COR-L47 (cell line): ENCODE measurements at places on chromosomes 16 and 17.
A peak's percentile ranks its signal among the peaks of the same experiment; 100 is the strongest.

DNA sequence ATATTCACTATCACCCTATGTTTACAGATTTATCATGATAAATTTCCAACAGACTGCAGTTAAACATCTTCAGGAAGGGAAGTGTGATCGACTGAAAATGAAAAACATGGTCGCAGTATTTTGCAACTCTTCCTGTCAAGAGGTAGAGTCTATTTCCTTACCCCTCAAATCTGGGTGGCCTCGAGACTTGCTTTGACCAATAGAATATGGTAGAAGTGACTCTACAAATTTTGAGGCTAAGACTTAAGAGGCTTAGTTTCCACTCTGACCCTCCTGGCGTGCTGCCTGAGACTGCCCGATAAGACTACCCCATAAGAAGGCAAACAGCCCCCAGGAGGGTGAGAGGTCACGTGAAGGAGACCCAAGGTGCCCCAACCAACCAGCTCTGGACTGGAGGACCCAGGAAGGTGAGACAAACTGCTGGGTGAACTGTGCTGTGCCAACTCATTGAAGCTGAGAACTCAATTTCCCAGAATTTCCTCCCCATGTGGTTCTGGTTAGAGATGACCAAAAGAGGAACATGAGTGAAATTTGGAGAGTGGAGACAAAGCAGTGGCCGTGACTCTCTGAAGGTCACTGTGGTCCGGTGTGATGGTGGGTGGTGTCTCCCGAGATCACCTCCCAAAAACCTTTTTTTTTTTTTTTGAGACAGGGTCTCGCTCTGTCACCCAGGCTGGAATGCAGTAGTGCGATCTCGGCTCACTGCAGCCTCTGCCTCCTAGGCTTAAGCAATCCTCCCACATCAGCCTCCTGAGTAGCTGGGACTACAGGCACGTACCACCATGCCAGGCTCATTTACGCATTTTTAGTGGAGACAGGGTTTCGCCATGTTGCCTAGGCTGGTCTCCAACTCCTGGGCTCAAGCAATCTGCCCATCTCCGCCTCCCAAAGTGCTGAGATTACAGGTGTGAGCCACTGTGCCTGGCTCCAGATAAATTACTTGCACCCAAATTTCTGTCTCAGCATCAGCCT is 38.2 kb upstream of the LITAF start:
- DNase-seq, result no peak

GRCh38 chr17:17682293-17682736 is 1.1 kb downstream of the RAI1 start:
- no peak for DNase-seq

- no peak for DNase-seq
Measured at GRCh38 chr17:32382526-32383223, 32.7 kb downstream of the ZNF207 start.

DNA sequence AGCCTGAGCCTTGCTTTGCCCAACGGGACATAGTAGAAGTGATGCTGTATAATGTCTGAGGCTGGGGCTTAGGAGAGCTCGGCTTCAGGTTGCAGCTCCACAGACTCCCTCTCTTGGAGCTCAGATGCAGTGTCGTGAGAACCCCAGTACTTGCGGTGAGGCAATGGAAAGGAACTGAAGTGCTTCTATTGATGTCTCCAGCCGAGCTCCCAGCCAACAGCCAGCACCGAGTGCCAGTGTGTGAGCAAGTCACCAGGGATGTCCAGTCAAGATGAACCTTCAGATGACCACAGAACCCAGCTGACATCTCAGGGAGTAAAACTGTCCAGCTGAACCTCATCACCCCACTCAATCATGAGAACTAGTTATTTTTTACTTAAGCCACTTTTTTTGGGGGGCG is 268.1 kb downstream of the IRF8 start:
- no peak for DNase-seq

- DNase-seq, result no peak
Measured at GRCh38 chr16:14500791-14501190, 129.3 kb downstream of the PARN start.

DNA sequence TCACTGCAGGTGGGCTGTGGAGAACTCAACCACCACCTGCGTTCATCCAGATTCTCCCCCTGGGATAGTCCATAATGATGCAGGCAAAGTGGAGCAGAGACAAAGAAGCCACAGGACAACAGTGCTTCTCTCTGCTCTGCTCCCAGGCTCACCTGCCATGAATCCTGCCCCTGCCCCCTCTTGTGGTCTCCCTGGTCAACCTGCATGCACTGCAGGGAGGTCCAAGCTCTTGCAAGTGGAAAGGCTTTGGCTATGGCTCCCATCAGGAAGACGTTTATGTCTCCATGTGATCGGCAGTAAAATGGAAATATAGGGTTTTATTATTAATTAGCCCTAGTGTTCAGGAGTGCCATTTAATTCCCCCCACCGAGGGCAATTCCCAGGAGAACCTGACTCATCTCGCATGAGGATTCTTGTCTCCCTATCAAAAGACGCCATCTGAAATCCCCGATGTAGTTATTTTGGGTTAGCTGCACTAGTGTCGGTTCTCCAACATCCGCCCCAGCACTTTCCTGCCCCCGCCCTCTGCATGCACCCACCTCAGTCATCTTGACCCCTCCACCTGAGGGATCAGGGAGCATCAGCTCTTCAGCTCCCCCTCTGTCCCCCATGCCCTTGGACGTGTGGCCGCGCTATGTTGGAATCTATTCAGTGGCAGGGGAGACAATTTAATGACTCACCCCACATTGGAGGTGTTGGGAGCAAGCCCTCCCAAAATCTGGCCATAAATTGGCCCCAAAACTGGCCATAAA is 91.8 kb downstream of the KCNJ12 start:
- DNase-seq, result no peak

DNA sequence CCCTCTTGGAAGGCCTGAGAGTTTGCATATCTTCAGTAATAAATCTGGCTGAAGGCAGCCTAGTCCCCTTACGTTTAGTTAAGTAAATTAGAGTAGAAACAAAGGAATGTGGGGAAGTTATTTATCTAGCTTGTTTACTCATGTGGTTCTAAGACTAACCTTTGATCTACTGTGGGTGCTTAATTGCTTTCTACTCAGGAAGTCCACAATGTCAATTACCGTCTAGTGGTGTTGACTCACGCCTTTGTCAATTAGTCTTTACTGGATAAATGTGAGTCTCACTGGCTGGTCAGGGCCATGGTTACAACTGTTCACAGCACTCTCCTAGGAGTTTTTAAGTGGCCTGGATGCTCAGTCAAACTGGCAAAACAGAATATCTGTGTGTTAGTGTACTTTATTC is 2338.4 kb downstream of the TP53TG3F start:
- no peak for DNase-seq

DNA sequence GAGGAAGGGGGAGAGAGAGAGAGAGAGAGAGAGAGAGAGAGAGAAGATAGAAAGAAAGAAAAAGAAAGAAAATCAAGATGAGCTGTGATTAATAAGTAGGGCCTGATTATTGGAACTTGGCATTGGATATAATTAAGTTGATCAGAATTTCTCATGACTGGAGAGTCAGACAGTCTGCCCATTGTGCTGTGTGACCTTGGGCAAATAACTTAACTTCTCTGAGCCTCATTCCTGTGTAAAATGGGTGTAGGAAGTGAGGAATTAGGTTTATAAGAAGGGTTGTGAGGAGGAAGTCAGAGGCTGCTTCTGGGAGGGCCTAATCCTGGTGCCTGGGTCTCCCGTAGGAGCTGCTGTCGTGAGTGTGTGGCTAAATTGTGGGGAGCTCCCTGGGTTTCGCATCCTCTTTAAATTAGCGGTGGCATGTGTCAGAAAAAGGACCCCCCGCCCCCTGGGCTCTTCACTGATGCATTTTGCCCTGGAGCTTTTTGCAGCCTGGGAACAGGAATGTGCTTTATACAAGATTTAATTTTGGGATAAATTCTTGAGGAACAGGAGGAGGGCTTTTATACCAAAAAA is 76.0 kb downstream of the CMIP start:
- DNase-seq, result no peak

- DNase-seq, result peak; percentile 62
Measured at GRCh38 chr17:50627782-50628601, 6.7 kb upstream of the ABCC3 start.

GRCh38 chr16:70590722-70591415 is 55.5 kb upstream of the IL34 start:
- DNase-seq, result no peak

GRCh38 chr17:8273884-8274444 is 14.5 kb upstream of the RANGRF start:
- no peak for DNase-seq

- peak; percentile 74 for DNase-seq
Measured at GRCh38 chr17:80991645-80992076, at the start of gene CHMP6. TSS of gene CHMP6 (plus strand) at chr17:80991841. CDS start at chr17:80991919, 78 bp downstream.

GRCh38 chr16:2881783-2882649 is 999 bp upstream of the FLYWCH2 start:
- no peak for DNase-seq

- no peak for DNase-seq
Measured at GRCh38 chr17:74527081-74527480, 4.2 kb downstream of the CD300LB start.

GRCh38 chr16:50596762-50597450 is 48.7 kb downstream of the NKD1 start:
- DNase-seq, result no peak

DNA sequence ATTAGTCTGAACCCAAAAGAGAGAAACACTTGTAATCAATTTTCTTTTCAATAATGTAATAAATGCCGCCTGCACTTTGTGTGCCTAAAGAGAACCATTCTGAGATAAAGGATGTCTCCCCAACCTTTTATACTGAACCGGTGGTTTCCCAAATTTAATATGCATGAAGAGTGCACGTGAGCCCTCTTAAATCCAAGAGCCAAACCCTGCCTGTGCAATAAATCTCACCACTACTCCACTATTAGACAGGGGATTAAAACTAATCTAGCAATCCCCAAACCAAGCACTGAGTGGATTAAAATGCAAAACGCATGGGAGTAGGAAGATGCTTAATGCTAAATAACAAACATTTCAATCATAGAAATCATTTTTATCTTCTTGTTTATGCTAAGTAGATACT is 351.0 kb upstream of the PSMD7 start:
- no peak for DNase-seq

DNA sequence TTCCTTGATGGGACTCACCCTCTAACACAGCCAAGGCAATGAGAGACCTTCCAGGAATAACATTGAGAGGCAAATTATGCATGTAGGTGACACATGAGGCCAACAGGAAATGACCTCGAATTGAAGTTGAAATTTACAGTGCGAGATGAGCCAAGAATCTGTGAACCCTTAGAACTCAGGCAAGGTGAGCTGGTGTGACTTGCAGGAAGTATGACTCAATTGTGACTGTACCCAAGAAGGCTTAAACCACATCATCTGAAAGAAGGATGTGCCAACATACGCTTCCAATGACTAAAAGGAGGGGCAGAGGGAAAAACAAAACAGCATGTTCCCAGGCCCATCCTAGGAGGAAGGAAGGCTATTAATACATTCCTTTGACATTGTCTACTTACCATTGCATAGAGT is 44.8 kb downstream of the PITPNC1 start:
- DNase-seq, result no peak

GRCh38 chr17:11909348-11909747 is 87.9 kb downstream of the ZNF18 start:
- no peak for DNase-seq

DNA sequence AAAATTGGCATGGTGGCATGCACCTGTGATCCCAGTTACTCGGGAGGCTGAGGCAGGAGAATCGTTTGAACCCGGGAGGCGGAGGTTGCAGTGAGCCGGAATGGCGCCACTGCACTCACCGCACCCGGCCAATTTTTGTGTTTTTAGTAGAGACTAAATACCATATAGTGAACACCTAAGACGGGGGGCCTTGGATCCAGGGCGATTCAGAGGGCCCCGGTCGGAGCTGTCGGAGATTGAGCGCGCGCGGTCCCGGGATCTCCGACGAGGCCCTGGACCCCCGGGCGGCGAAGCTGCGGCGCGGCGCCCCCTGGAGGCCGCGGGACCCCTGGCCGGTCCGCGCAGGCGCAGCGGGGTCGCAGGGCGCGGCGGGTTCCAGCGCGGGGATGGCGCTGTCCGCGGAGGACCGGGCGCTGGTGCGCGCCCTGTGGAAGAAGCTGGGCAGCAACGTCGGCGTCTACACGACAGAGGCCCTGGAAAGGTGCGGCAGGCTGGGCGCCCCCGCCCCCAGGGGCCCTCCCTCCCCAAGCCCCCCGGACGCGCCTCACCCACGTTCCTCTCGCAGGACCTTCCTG is at the start of gene HBQ1:
Gene HBQ1, plus strand, starts transcription at position 359 of the 575 bp plus-strand sequence. Its CDS starts 28 bp downstream, at position 387.
- no peak for DNase-seq

- peak; percentile 12 for DNase-seq
Measured at GRCh38 chr16:77599793-77600415, 122.4 kb upstream of the NUDT7 start.
